Suprapubic skin (tissue), 4 donors: ENCODE measurements at places on chromosomes 3 and 15. TPM values are rescaled to one million over a fixed set of nuclear protein-coding genes. Genes with fewer than 3 reads are reported as not detected.

The C2CD4A gene
- total RNA-seq = not detected

- no peaks in the 10 kb centered on the region for H3K36me3 ChIP-seq
- DNase-seq = no peak
- no peak overlapping the region for H3K4me3 ChIP-seq
These were observed 42.3 kb downstream of the WDR72 start for GRCh38 chr15:53716909-53717876.

The RETNLB gene
- not detected for total RNA-seq

The AGTR1 gene
- total RNA-seq = 10.9 TPM

- no peaks in the 10 kb centered on the region for H3K27me3 ChIP-seq
- no peaks in the 10 kb centered on the region for H3K4me1 ChIP-seq
- DNase-seq = no peak
- H3K27ac ChIP-seq = no peak overlapping the region
- H3K4me3 ChIP-seq = no peak overlapping the region
These were observed 14.2 kb upstream of the HOMER2 start for GRCh38 chr15:82966671-82967071.

DNA sequence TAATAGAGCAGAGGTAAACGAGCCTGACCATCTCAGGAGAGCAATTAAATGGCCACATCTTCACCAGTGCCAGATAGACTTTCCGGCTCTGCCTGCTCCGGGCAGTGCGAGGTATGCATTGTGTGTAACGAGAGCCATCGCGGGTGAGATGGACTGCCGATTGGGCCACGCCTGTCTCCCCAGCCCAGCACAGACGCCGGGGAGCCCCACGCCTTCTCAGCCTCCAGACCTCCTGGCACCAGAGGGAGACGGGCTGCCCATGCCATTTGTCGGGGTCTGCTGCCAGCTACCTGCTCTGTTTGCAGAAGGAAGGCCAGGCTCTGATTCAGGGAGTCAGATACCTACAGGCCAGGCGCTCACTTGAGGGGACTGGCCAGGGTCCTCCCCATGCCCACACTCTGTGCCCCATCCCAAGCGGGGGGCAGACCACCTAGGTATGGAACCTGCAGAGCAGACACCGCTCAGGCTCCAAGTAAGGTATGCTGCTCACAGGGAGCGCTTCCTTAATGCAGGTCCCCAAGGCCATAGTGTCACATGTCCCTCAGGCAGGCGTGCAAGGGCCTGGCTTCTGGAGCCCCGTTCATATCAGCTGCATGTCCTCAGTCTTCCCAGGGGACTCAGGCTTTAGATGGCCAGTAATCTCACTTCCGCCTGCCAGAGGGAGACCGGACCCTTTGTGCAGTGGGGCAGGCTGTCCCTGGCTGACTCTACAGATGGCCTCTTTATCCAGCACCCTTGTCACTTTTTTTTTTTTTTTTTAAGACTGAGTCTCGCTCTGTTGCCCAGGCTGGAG lies 62.2 kb downstream of the DNAJB8 start:
- no peak for DNase-seq
- H3K36me3 ChIP-seq = no peaks in the 10 kb centered on the region
- H3K4me3 ChIP-seq = no peak overlapping the region
- H3K27me3 ChIP-seq = no peaks in the 10 kb centered on the region
- no peak overlapping the region for H3K27ac ChIP-seq
- peaks cover 5% of the 10 kb centered on the region for H3K4me1 ChIP-seq

The C3orf20 gene
- total RNA-seq = not detected

GRCh38 chr3:33791477-33792166 lies 6.8 kb upstream of the PDCD6IP start:
- no peak overlapping the region for H3K4me3 ChIP-seq
- no peak overlapping the region for H3K27ac ChIP-seq
- H3K4me1 ChIP-seq = peaks cover 5% of the 10 kb centered on the region
- DNase-seq = no peak

The ECE2 gene
- not detected for total RNA-seq

- peaks cover 40% of the 10 kb centered on the region for H3K4me1 ChIP-seq
- H3K27me3 ChIP-seq = no peaks in the 10 kb centered on the region
- no peak for DNase-seq
These were observed 14.3 kb downstream of the PPCDC start for GRCh38 chr15:75037685-75038084.

The JMJD7 gene
- 50.1 TPM for total RNA-seq

DNA sequence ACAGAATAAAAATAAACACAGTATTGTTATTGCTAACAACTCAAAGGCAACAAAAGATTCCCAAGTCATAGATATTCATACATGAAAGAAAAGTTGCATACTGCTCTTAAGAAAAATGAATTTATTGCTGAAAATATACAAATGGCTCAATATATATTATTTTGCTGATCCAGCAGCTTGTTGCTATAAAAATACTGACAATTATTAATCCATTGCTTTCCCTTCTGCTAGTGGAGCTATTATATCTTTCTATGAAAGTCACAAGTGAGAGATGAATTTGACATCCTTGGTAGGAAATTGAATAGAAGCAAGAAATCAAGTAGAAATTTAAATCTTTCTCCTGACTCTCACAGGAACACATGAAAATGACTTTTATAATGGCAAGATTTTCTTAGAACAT lies 179.2 kb upstream of the MBNL1 start:
- DNase-seq = no peak
- no peaks in the 10 kb centered on the region for H3K36me3 ChIP-seq
- H3K27me3 ChIP-seq = no peaks in the 10 kb centered on the region
- H3K4me1 ChIP-seq = peaks cover 4% of the 10 kb centered on the region

The MELTF gene
- total RNA-seq = 42.9 TPM

DNA sequence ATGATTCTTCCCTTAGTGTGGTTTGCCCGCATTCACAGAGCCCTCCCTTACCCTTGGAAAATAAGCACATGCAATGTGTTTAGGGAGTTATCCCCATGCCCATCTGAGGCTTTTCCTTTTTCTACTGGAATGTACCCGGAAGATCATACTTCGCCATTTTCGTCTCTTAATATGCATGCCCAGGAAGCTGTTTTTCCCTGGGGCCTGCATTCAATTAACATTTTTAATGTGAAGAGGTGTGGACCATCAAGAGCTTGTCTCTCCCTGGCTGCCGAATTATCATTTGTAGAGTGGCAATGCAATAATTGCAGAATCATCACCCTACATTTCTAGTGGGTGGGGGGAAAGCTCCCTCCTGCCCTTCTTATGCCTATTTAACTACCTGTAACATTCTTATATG lies 976.3 kb downstream of the DIPK2A start:
- no peaks in the 10 kb centered on the region for H3K4me1 ChIP-seq
- no peaks in the 10 kb centered on the region for H3K27me3 ChIP-seq
- H3K27ac ChIP-seq = no peak overlapping the region
- H3K36me3 ChIP-seq = no peaks in the 10 kb centered on the region
- DNase-seq = no peak
